ENCODE measurements at places on chromosomes 5 and 9.

DNA sequence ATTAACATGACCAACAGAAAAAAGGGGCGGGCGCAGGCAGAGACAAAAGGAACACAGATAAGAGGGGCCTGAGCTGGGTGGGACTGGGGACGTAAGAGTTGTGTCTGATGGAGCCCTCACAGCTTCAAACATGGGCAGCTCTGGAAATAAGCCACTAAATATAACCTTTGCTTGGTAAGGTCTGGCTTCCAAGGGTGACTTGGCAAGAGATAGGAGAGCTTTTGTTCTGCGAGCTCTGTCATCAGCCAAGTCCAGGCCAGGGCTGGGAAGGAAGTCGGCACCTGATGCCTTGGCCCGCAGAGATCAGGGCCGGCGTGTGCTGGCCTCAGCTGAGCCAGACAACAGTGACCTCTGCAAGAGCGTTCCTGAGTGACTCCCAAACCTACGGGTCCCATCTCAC is 11.8 kb downstream of the TRUB2 start:
- no peak for DNase-seq

- peak; percentile 47 for DNase-seq
Measured at GRCh38 chr9:36486933-36487481, 85.7 kb upstream of the MELK start.

GRCh38 chr5:3343211-3343610 is 252.4 kb upstream of the IRX1 start:
- no peak for DNase-seq

- DNase-seq = no peak
Measured at GRCh38 chr5:113217619-113218184, 217.1 kb downstream of the TSSK1B start.

GRCh38 chr5:10333154-10334006 is 20.1 kb upstream of the MARCHF6 start:
- no peak for DNase-seq
